ENCODE measurements at places on chromosomes 12 and 14.

- DNase-seq: no peak
Measured at GRCh38 chr12:53208435-53208834, 1.4 kb upstream of the ITGB7 start.

DNA sequence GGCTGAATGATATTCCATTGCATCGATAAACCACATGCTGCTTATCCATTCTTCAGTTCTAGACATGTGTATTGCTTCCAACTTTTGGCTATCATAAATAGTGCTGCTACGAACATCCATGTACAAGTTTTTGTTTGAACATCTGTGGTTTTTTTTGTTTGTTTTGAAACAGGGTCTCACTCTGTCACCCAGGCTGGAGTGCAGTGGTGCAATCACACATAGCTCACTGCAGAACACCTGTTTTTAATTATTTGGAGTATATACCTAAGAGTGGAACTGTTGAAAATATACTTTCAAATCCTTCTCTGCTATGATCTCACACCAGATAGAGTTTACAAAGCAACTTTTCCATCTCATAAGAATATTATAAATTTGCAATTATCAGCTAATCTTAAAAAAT lies 124.2 kb downstream of the TTC7B start:
- no peak for DNase-seq

GRCh38 chr14:102501751-102502315 lies 7.7 kb downstream of the ANKRD9 start:
- no peak for DNase-seq

- no peak for DNase-seq
Measured at GRCh38 chr14:75946785-75947184, 35.0 kb downstream of the TGFB3 start.

- no peak for DNase-seq
Measured at GRCh38 chr12:22729957-22730443, 105.0 kb downstream of the ETNK1 start.

DNA sequence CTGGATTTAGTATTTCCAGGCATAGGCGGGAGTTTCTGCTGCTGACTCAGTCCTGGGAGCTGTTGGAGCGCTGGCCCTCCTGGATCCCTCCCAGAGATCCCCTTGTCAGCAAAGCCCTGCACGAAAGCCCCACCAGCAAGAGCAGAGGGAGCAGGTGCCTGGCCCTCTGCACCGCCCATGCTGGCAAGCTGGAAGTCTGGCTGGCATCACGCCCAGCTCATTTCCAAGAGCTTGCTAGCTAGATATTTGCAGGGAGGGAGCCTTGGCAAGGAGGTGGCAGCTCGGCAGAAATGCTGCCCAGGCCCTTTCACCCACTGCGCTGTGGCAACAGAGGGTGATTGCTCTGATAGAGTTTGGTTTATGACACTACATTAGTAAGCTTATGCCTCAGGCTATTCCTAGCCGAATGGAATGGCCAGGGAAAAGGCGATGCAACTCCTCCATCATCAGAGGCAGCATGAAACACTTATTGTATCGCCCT lies 193.9 kb downstream of the EMP1 start:
- no peak for DNase-seq

DNA sequence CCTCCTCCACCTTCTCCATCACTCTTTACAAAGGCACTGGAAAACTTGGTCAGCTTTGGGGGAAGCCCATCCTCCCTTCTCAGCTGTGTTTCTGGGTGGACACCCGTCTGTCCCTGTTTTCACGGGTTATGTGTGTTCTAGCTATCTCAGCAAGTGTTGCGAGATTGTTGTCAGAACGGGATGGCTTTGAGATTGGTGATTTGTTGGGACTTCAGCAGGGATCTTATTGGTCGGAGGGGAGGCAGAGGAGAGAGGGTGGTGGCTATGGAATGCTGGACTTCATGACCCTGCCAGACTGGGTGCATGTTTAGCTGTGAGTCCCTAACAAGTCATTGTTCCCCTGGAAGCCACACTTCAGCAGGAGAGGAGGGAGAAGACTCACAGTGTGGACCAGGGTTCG lies 2.1 kb downstream of the USP5 start:
- no peak for DNase-seq

DNA sequence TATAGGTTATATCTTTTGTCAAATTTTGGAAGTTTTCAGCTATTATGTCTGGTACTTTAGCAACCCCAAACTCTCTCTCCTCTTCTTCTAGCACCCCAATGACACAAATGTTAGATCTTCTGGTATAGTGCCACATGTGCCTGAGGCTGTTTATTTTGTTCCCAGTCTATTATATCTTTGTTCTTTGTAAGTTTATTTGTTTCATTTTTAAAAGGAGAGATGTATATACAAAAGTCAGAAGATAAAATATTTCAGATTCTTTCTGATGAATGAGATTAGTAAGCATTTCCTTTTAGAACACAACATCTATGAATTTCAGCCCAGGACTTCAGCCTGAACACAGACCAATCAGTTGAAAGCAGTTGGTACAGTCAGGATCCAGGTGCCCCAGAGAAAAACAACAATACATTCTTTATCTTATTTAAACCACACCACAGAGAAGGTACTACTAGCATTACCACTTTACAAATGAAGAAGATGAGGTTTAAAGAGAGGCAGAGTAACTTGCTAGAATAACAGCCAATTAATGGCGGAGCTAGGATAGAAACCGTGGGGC lies 114.1 kb upstream of the BTG1 start:
- no peak for DNase-seq

DNA sequence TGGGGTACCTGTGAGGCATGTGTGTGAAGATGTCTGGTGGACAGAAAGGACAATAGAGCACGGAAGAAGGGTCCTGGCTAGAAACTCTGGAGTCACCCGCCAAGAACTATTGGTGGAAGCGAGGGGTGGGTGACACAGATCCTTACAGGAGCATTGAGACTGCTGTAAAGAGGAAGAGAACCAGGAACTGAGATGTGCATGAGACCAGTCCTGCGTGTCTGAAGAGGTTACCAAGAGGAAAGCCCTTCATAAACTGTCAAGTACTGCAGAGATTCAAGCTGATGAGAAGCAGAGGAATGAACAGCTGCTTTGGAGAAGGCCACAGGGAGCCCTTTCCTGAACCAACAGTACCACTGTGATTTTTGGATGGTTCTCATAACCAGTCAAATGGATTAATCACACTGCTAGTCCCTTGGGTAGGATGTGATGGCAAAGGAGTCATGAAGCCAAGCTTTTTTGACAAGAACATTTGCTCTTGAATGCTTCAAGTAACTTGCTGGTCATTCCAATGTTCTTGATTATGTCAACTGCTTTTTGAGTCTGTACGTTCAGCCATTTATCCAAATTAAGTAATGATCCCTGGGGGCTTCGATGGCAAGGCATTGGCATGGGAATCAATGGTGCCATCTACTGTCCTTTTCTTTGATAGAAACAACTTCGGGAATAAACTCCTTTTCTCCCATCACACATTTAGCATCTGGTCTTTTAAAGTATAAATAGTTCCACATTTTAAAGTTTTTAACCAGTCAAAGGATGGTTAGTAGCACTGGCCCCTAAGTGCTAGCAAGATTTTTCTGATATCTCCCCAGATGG lies 42.9 kb downstream of the GPR135 start:
- no peak for DNase-seq

DNA sequence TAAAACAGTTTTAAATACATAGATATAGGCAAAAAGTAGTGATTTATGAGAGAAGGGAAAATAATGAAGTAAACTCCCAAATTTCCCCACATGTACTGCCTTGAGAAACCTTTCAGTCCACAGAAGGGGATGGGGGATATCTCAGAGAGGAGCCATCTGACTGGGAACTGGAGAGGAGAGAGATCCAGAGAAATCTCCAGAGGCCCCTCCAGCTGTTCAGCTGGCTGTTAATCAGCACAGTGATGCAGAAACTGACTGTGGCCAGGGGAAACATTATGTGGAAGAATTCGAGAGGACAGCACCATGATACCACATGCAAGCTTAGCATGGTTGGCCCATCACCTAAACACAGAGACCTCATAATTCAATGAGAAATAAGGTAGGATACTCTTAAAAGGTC lies 1165.9 kb upstream of the TMEM132C start:
- DNase-seq: no peak

DNA sequence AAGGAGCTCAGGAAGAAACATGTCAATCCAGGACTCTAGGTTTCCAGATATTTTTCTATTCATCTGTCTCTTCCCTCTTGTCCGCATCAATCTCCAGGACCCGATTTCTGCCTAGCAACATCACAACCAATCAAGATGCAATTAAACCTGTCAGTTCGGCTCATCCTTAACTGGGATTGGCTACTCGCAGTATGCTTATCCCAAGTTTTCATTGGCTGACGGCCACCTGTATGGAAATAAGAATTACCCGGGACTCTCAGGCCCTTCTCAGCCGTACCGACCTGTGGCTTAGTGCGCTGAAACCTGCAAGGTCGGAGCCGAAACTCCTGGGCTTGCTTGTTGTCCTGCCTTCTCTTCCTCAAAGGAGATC lies 20.4 kb upstream of the ATP5MC2 start:
- DNase-seq: peak; percentile 65

DNA sequence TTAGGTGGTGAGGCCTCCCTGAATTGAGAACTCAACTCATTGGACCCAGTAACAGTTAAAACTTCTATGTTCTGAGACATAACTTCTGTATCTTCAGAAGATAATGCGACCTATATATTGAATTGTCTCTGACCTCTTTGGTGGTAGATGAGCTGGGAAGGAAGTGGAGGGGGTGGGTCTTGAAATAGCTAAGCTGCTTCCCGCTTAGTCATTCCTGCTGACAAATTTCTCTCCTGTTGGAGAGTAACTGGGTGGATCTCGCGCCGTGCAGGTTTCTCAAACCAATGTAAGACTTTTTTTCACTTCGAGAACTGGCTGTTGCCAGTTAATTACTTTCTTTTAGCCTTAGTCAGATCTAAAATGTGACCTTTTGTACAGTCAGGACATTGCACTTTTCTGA lies 100.8 kb downstream of the PPHLN1 start:
- DNase-seq: no peak

- DNase-seq: no peak
Measured at GRCh38 chr14:99707420-99707819, 23.3 kb downstream of the CYP46A1 start.

DNA sequence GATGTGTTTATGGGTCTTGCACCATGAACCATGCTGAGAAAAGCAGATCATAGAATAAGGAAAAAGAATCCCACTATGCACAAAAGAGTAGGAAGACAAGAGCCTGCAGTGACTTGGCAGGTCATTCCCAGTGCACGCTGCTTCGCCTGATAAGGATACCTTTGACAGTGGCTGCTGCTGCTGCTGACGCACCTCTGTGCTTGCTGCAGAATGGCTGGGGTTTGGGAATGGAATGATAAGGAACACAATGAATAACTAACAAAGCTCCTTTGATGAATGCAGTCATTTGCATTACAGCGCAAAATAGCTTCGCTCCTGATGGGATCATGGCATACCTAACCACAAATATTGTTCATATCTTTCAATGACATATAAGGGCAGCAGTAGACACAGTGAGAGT lies 278.7 kb downstream of the PDZRN4 start:
- no peak for DNase-seq

DNA sequence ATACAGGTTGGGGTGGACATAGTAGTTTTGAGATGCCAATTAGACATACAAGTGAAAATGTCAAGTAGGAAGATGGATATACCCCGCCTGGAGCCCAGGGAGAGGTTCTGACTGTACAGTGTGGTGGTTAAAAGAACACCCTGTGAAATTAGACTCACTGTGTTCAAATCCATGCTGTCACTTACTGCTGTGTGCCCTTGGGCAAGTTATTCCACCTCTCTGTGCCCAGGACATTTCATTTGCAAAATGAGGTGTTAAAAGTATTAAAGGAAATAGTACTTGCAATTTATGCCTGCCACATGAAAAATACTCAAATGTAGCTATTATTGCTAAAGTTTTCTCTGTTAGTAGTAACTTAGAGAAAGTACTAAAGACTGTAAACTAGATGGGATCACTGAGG lies 18.5 kb downstream of the GALNT4 start:
- no peak for DNase-seq

- DNase-seq: no peak
Measured at GRCh38 chr12:64781280-64782190, 22.3 kb upstream of the GNS start.

DNA sequence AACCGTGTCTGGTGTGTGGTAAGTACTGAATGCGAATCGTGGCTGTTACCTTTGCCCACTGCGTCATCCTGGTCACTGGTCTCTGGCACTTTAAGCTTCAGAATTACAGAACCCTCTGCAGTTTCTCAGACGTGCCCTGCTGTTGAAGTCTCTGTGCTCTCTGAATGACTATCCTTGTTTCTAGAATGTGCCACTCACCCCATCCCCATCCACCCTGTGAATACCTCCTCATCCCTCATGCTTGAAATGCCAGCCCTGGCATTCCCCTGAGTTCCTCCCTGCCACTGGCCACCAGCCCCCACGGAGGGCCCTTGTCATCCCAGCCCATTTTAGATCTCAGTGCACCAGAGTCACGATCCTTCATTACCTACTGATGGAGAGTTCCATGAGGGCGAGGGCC lies 21.3 kb downstream of the TPCN1 start:
- DNase-seq: no peak

GRCh38 chr12:26523708-26524150 lies 309.3 kb downstream of the ITPR2 start:
- DNase-seq: peak; percentile 18

- no peak for DNase-seq
Measured at GRCh38 chr12:124679533-124680371, 112.3 kb upstream of the NCOR2 start.

DNA sequence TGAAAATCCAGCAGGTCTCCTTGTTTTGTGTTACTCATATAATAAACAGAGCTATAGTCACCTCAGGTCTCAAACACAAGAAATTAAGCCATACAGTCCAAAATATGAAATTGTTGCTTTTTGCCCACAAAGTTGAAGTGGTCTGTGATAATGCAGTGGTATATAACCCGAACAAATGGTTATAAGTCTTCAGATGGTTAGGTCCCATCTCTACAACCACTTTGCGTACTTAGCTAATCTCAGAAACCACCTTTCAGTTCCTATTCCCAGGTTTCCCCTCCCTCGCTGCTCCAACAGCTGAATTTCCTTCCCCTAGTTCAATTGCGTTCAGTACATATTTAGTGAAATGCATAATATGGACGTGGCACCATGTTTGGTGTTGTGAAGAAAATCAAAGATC lies 3.3 kb upstream of the KCNA5 start:
- no peak for DNase-seq

GRCh38 chr14:103613517-103613916 lies 15.5 kb upstream of the KLC1 start:
- no peak for DNase-seq

GRCh38 chr12:105820429-105821125 lies 318.2 kb downstream of the NUAK1 start:
- no peak for DNase-seq

GRCh38 chr14:32023540-32023939 lies 53.6 kb upstream of the ARHGAP5 start:
- DNase-seq: no peak

- DNase-seq: no peak
Measured at GRCh38 chr14:90600619-90601018, 203.8 kb downstream of the CALM1 start.

- no peak for DNase-seq
Measured at GRCh38 chr12:19222558-19222957, 93.0 kb downstream of the PLEKHA5 start.

GRCh38 chr14:50892255-50892654 lies 20.4 kb downstream of the ABHD12B start:
- DNase-seq: no peak
